NCI-H1930 (cell line): ENCODE measurements at places on chromosomes 1 and 21.

- DNase-seq: no peak
Measured at GRCh38 chr1:64046243-64046642, 157.2 kb upstream of the UBE2U start.

GRCh38 chr1:11286735-11287410 lies 13.9 kb downstream of the UBIAD1 start:
- no peak for DNase-seq

DNA sequence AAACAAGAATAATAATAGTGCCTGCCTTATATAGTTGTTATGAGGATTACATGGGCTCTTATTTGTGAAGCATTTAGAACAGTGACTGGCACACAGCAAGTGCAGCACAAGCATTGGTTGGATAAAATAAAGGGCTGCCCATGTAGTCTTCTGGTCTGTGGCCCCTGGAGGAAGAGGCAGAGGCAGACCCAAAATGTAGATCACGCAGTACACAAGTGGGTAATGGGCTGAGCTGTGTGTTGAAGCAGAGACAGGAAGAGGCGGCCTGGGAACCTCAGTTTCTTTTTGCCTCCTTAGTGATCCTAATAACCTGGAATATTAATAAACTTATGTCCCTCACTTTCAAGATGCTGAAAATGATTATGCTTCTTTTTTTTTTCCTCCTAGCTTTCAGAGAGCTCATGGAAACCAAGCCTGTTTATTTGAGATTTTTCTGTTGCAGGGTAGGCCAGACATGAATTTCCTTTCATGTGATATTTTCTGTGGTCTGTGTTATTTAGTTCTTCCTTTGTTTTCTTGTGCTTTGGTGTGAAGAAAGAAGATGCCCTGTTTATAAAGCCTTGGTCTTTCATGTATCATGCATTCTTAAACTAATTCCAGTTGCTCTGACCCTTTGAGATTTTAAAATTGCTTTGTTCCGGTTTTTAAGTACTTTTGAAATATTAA lies 42.5 kb downstream of the LRRC8D start:
- no peak for DNase-seq

DNA sequence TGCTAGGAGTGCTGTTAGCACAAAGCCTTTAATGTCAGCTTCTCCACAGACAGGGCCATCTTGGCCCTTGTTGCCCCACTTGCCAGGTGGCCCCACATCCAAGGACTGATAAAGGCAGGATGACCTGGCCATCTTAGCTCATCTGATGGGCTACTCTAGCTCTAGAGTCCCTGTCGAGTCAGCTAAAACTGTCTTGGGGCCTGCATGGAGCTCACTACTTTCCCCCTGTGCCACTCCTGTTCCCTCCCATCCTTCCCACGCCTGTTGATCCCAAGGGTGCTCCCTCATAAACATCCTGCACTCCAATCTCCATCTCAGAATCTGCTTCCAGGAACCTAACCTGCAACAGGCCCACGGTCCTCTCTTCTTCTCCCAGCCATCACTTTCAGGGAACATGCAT lies 652 bp upstream of the GPX7 start:
- no peak for DNase-seq

DNA sequence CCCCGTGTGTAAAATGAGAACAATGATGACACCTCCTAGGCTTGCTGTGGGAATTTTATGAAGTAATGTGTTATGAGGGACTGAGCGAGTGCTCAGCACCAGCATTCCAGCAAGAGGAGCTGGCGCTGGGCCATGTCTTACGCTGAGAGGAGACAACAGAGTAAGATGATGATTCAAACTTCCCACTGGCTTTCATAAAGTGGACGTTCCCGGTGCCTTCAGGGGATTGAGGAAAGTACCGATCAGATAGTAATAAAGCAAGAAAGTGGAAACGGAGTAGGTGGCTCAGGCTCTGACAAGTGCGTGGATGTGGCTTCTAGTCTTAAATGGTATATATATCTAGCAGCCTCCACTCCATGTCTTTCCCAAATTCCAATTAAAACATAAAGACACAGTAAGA lies 23.8 kb downstream of the EPHA10 start:
- no peak for DNase-seq

- DNase-seq: no peak
Measured at GRCh38 chr1:204255966-204256365, 42.2 kb upstream of the GOLT1A start.

GRCh38 chr1:227796359-227796915 lies 19.0 kb upstream of the PRSS38 start:
- DNase-seq: no peak

GRCh38 chr1:9844106-9844505 lies 20.3 kb upstream of the CLSTN1 start:
- no peak for DNase-seq

GRCh38 chr1:71156590-71156989 lies 75.8 kb upstream of the ZRANB2 start:
- no peak for DNase-seq

GRCh38 chr1:246338546-246338945 lies 168.5 kb downstream of the SMYD3 start:
- DNase-seq: no peak

DNA sequence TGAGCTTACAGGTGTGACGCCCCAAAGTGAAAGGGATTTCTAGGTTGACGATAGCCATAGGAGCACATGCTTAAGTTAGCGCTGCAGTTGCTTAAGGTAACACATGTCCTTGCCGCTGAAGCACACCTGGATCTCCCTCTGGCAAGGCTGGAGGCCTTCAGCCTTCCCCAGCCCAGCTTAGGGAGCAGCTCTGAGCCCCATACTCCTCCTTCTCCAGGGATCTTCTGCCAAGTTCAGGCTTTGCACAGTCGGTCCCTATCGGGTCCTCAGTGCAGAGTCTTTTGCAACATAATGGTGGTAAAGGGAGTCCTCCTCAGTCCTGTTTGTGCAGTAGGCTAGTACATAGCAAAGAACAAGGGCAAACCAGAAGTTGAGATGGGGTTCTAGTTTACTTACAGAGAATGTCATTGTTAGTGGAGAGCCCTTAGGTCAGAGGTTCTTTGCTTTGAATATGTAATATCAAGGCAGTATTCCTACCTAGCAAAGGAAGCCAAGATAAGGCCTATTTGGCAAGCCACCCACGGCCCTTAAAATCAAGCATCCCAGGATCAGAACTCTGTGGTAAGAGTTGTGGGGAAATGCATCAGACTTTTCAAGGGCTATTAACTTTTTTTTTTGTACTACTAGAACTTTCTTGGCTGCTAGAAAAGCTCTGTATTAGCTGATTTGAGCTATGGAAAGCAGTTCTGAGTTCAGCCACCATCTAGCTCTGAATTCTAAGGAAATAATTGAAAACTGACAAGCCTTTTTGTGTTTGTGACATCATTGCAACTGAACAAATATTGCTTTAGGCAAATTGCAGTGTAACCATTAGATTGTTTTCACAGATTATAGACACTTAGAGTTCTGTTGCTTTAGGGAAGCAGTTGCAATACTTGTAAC lies 1.4 kb downstream of the EVA1C start:
- DNase-seq: no peak

DNA sequence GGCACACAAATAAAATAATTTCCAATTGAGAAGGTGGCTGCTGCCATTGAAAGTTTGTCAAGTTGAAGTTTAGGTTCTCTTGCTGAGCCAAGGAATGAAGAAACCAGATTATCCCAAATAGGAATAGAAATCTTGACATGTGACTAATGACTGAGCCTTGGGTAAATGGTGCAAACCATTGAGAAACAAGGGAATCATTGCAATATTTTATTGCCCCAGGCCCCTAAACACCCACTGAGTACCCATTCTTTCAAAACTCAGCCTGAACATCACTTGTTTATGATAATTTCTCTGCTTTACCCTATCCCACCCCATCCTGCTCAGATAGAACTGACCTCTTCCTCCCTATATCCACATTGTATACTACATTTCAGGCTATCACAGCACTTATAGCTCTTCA lies 46.6 kb upstream of the VTCN1 start:
- DNase-seq: no peak

DNA sequence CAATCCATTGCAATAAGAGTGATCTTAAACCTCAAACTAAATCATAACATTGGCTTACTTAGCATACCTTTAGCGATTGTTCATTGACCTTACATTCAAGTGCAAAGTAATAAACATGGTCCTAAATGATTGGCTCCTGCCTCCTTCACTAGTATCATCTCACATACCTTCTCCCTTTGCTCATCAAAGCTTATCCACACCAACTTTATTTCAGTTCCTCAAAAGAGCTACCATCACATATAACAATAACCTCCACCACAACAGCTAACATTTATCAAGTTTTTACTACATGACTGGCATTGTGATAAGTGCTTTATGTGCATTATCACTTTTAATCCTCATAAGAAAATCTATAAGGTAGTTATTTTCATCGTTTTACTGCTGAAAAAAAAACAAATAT lies 198.8 kb downstream of the COL24A1 start:
- no peak for DNase-seq

- DNase-seq: no peak
Measured at GRCh38 chr1:1327291-1327690, 2.7 kb downstream of the CPTP start.
